ENCODE measurements at places on chromosomes 11 and 22.

DNA sequence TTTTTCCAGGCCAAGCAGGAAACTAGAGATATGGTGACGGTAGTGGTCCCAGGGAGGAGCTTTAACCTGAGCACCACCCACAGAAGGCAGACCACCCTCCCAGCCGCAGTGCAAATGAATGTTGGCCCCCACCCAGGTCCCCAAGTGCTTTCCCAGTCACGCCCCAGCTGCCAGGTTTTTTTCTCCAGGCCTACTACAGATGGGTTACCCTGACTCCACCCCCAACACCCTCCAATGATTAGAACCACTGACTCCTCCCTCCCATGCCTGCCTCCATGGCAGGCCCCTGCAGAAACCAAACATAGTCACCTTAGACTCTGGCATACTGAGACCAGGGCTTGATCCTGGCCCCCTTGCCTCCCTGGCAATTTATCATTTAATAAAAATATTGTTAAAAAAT, 58.7 kb upstream of the CHST1 start:
- peak; percentile 53 for DNase-seq

- DNase-seq = no peak
Measured at GRCh38 chr11:101034076-101034475, 95.5 kb downstream of the PGR start.

DNA sequence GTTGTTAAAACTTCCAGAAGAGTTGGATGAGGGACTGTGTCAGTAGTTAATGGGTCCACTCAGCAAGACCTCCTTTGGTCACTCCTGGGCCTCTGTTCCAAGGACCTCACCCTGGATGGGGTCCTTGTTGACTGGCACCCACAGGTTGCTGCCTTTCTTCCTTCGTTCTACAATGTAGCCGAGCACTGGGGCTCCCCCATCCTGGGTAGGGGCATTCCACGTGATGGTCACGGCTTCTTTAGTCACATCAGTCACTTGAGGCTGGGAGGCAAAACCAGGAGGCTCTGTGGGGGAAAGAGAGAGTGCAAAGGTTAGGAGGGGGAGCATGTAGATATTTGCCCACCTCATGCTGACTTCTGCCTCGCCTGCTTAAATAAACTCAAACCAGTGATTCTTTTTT, 12.0 kb downstream of the TMEM86A start:
- no peak for DNase-seq

DNA sequence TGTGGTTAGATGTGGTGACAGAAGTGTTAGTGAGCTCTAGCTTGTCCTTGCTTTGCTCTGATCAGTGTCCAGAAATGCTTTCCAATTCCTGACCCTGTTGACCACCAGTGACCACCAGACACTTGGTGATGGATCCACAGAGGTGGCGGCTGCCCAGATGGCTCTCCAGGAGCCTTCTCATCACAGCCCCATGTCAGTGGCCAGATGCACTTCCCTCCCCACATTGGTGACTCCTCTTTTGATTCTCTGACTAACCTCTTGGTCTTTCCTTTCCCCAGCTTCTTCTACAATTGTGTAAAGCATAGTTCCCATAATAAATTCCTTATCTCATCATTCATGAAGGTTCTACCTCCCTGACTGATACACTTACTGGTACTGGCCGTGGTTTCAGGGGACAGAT, 40.1 kb upstream of the CXCR5 start:
- no peak for DNase-seq

GRCh38 chr11:113593698-113594308, 112.3 kb downstream of the TMPRSS5 start:
- no peak for DNase-seq

DNA sequence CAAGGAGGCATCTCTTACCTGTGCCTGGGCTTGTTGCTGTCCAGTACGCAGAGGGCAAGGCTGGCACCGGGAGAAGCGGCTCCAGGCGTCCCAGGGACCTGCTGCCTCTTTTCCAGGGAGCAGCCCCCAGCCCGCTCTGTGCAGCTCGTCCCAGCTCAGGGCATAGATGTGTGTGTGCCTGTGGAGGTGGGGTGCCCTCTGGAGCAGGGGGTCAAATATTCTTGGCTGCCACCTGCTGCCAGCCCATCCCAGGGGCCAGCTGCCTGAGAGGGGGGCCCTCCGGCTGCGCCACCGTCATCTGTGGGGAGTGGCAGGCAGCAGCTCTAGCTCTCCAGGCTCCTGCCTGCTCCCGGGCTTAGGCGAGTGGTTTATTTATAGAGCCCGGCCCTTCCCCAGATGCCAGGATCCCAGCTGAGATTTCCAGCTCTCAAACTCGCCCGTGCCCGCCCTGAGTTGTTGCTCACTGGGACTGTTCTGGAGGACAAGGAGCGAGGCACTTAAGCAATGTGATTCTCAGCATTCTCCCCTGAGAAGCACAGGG, 87.5 kb downstream of the RTL6 start:
- DNase-seq = peak; percentile 18

DNA sequence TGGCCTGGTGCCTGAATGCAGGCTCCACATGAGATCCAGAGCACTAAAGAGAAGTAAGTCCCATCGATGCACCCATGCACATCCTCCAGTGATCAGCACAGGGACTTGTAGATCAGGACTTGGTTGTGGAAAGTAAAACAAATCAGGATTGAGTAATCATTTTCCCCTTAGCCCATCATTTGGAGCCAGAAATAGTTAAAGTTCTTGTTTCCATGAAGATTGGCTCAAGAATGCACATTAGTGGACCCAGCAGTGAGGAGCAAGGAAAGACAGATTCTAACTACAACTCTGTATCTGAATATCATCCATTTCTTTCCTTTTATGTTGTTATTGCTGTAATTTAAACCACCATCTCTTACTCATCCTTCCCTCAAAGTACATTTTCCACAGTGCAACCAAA, 19.1 kb downstream of the CCDC83 start:
- DNase-seq = no peak

GRCh38 chr22:18114976-18115652, 4.5 kb downstream of the TUBA8 start:
- no peak for DNase-seq

DNA sequence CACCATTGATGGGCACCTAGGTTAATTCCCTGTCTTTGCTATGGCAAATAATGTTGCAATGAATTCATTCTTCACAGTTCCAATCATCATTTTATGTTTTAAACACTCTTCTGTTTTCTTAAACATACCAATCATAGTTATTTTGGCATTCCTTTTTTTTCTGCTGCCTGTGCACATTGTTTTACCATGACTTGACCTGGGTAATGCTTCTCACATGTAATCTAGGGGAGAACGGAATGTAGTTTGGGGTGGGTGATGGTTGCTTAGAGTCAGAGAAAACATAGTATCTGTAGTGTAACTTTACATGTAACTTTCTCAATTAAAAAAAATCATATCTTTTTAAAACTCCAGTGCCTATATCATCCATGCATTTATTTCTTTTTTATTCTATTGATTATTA, 1945.3 kb upstream of the RAG2 start:
- no peak for DNase-seq

GRCh38 chr11:91904792-91905785, 319.5 kb upstream of the FAT3 start:
- no peak for DNase-seq

GRCh38 chr11:107733518-107733917, 21.7 kb upstream of the SLN start:
- DNase-seq = no peak

DNA sequence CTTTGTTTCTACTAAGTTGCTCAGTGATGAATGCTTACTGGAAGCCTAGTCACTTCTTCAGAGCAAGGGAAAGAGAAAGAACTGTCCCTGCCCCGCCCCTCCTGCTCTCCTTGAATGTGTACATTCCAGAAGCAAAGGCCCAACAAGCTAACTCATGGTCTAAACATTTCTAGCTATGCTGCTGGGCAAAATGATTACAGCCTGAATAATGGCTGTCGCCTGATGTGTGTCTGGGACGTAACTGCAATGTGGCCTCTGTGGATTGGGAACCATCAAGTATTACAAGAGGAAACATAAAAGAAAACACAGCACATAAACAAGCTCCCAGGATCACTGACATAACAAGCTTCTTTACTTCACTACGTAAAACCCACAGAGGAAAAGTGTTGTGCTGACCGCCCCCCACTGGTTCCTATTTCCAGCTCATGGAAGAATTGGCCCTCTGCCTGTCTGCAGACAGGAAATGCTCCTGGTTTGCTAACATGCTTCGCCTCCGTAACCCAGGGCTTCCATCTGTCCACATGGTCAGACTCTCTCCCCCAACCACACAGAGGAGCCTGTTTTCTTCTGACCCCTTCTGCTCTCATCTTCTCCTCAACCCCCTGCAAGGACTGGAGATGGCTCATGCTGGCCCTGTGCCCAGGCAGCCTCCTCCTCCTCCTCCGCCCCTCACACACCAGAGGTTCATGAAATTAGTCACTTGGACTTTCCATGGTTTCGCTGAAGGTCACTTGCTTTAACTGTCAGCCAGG, 187.2 kb downstream of the MAML2 start:
- DNase-seq = no peak

DNA sequence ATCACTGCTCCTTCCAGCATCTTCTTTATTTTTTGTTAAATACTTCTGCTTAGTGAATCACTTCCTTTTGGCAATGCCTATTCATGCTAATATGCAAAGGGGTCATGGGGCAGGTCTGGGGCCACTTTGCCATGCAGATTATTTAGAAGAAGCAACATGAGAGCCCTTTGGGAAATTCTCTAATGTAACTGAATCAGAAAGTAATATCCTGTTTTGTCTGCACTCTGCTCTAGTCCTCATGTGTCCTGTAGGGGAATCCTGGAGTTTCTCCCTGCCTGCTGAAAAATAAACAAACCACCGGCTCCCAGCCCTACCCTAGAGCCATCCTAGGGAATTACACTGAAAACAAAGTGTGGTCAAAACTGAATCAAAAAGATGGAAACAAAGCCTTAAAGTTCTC, 176.5 kb upstream of the POU2AF2 start:
- no peak for DNase-seq

GRCh38 chr22:18063306-18063705, 14.5 kb upstream of the PEX26 start:
- no peak for DNase-seq

DNA sequence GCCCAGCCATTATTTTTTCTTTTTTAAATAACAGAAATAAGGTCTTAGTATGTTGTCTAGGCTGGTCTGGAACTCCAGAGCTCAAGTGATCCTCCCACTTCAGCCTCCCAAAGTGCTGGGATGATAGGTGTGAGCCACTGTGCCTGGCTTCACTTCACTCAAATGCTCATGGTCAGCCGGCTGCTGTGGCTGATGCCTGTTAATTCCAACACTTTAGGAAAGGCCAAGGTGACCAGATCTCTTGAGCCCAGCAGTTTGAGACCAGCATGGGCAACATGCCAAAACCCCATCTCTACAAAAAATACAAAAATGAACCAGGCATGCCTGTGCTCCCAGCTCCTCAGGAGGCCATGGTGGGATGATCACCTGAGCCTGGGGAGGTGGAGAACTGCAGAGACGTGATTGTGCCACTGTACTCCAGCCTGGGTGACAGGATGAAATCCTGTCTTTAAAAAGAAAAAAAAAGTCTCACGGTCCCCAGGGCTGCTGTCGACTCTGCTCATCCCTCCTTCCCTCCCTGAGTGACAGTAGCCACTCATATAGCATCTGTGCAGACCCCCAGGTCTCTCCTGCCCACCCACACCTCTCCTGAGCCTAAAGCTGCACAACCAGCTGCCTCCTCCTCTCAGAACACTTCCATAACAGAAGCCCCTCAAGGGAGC, 3.6 kb downstream of the YDJC start:
- no peak for DNase-seq

DNA sequence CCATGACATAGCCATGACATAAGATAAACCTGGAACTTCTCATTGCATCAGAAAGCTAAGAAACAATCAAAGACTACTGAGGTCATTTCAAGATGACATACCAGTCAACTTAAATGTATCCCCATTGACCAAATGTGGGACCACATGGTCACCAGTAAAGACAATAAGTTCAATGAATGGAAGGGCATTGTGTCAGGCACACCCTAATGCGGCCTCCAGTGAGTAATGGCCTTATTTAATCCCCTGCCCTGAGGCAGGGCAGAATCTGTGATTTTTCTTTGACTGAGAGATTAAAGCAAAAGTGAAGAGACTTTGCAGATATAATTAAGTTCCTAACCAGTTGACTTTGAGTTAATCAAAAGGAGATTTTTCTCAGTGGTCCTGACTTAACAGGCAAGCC, 17.3 kb upstream of the SYT8 start:
- no peak for DNase-seq

GRCh38 chr22:33746501-33746928, 173.8 kb downstream of the LARGE1 start:
- DNase-seq = no peak

GRCh38 chr11:84398017-84398626, 1112.0 kb upstream of the CCDC90B start:
- no peak for DNase-seq

- DNase-seq = no peak
Measured at GRCh38 chr11:107592231-107592590, 1.3 kb downstream of the ELMOD1 start.

GRCh38 chr11:66231561-66231960, 36.9 kb upstream of the RAB1B start:
- DNase-seq = no peak

DNA sequence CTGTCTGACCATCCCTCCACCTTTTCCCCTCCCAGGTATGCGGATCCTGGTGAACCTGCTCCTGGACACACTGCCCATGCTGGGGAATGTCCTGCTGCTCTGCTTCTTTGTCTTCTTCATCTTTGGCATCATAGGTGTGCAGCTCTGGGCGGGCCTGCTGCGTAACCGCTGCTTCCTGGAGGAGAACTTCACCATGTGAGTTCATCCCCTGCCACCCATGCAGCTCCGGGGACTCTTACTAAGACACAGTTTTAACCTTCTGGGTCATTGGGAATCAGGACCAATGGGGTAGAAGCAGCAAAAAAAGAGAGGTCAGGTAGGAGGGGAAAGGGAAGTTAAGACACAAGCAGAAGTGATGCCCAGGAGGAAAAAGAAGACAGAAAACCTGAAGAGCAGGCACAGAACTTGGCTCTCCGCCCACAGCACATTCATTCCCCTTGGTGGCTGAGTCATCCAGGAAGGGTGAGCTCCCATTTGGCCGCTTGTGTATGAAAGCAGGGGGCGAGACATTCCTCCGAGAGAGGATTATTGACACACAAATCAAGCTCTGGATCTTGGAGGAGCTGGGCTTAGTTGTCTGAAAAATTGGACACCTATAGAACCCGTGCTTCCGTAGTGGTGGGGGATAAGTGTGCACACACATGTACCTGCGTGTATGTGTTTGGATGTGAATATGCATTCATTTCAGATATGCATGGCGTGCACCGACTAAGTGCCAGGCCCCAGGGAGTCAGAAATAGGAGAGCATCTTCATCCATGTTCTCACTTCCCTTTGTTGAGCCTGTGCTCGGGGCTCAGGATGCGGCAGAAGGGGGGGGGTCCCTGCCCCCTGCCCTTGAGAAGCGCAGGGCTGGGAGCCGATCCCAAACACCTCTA, 64.2 kb downstream of the CACNA1I start:
- peak; percentile 36 for DNase-seq
